ENCODE measurements at places on chromosomes 12 and 14. TPM values are rescaled to one million over a fixed set of nuclear protein-coding genes. Genes with fewer than 3 reads are reported as not detected.

Gene EPYC
- not detected for total RNA-seq

Gene OR4E2
- not detected for total RNA-seq

Gene ENDOU
- total RNA-seq, result 0.27 TPM

Gene ARMH4
- 13.4 TPM for total RNA-seq

Gene SMCO3
- total RNA-seq, result not detected

Gene KRT3
- not detected for total RNA-seq

Gene RNASE2
- not detected for total RNA-seq

Gene LTBP2
- 48.3 TPM for total RNA-seq

Gene AKAP5
- 0.12 TPM for total RNA-seq

Gene WSCD2
- 0.53 TPM for total RNA-seq

Gene RNASE4
- total RNA-seq, result 8.2 TPM

Gene KCNK13
- 1.7 TPM for total RNA-seq

Gene ACADS
- total RNA-seq, result 56.7 TPM

Gene SIX6
- total RNA-seq, result not detected

Gene REM2
- total RNA-seq, result not detected

Gene LPAR5
- total RNA-seq, result 4.3 TPM

Gene TMEM132C
- total RNA-seq, result 0.05 TPM

Gene CACNA2D4
- 0.25 TPM for total RNA-seq

Gene NR1H4
- not detected for total RNA-seq

Gene FIGNL2
- 0.35 TPM for total RNA-seq

Gene CCNB1IP1
- total RNA-seq, result 48.1 TPM

Gene GLIPR1L1
- not detected for total RNA-seq

Gene PXN
- 48.2 TPM for total RNA-seq

Gene DHRS4
- 25.1 TPM for total RNA-seq

Gene MSI1
- 8.7 TPM for total RNA-seq

Gene DHH
- 0.63 TPM for total RNA-seq

Gene PTPN6
- total RNA-seq, result 5.9 TPM

Gene OR2AP1
- total RNA-seq, result not detected

Gene RGS6
- 9.6 TPM for total RNA-seq

Gene EFS
- total RNA-seq, result 2.3 TPM

Gene LRFN5
- total RNA-seq, result 0.25 TPM

Gene SLC7A8
- 22.7 TPM for total RNA-seq

Gene TMPRSS12
- total RNA-seq, result not detected

Gene CDK2
- 6.2 TPM for total RNA-seq

Gene TC2N
- 1.1 TPM for total RNA-seq

Gene CLECL1
- total RNA-seq, result not detected

Gene BMAL2
- total RNA-seq, result 1.1 TPM

Gene NPFF
- not detected for total RNA-seq

Gene ATP6V1D
- 167 TPM for total RNA-seq

Gene RNASE7
- not detected for total RNA-seq

Gene PRH2
- total RNA-seq, result not detected

Gene TAS2R46
- not detected for total RNA-seq

Gene TAS2R7
- not detected for total RNA-seq

Gene SYNDIG1L
- total RNA-seq, result not detected

Gene GPR132
- total RNA-seq, result 5.3 TPM

Gene IFT81
- total RNA-seq, result 9.2 TPM

Gene MOAP1
- 57.4 TPM for total RNA-seq

Gene PLA2G1B
- total RNA-seq, result not detected

Gene DBX2
- not detected for total RNA-seq

Gene THAP2
- 7.6 TPM for total RNA-seq

Gene CAPS2
- total RNA-seq, result 21.6 TPM

Gene ACACB
- 147 TPM for total RNA-seq

Gene ISM2
- not detected for total RNA-seq

Gene LIN52
- total RNA-seq, result 12.9 TPM

Gene CHGA
- not detected for total RNA-seq

Gene HECTD1
- 164 TPM for total RNA-seq

Gene PLEKHA5
- 43.7 TPM for total RNA-seq

Gene SLC25A47
- total RNA-seq, result not detected

Gene ACYP1
- 15.9 TPM for total RNA-seq

Gene SYT1
- total RNA-seq, result 0.37 TPM
